ENCODE measurements at places on chromosomes 1 and 21.

GRCh38 chr1:105459759-105460158 lies 1596.7 kb upstream of the PRMT6 start:
- no peak for DNase-seq

GRCh38 chr1:114094675-114095074 lies 59.0 kb downstream of the SYT6 start:
- DNase-seq: no peak

DNA sequence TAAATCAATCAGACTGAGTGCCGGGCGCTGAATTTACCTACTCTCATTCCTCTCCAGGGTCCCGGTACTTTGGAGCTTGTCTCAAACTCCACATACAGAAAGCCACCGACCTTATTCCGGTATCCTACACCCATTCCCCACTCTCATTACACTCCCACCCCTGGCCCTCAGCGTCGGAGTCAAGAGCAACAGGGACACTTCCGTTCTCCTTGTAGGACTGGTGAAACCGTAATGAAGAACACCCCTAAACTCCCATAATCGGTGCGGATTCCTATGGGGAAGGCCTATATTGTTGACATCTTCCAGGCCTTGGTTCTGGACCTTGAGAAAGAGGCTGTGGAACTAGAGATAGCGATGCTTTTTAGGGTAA lies 798 bp downstream of the ZBED6 start:
- DNase-seq: no peak

- no peak for DNase-seq
These were observed 20.1 kb upstream of the MACF1 start for GRCh38 chr1:39184354-39184818.

GRCh38 chr1:34128186-34128889 lies 36.7 kb downstream of the CSMD2 start:
- no peak for DNase-seq

DNA sequence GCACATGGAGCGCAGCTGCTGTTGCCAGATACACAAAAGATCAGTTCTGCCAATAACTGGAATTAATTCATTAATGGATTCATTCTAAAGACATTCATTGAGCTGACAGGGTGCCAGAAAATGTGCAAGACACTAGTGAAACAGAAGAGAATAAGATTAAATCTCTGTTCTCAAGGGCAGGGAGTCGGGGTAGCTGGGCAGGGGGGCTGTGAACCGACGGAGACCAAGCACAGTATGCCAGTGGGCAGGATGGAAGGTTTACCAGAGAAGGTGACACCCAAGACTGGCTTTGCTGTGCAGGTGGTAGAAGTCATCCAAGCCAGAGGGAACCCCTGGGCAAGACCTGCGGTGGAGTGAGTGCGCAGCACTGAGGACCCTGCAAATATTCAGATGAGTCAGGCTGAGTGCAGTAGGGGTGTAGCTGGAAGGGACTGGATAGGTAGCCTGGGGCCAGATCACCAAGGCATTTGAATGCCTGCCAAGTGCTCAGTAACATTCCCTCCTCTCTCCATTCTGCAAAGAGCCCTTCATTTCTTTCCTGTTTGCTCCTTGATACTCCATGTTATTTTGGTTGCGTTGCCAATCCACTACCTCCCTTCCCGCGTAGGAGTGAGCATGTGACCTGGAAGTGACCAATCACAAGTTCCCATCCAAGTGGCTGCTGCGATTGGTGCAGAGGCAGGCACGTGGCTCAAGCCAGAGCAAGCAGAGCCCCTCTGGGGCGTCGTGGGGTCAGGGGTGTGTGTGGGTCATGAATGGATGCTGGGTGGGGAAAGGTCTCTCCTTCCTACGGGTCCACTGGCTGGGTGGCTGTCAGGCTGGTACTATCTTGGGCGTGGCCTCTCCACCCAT lies 413.1 kb downstream of the PTPRU start:
- DNase-seq: no peak

- no peak for DNase-seq
These were observed 97.6 kb downstream of the VAV3 start for GRCh38 chr1:107867422-107867821.

DNA sequence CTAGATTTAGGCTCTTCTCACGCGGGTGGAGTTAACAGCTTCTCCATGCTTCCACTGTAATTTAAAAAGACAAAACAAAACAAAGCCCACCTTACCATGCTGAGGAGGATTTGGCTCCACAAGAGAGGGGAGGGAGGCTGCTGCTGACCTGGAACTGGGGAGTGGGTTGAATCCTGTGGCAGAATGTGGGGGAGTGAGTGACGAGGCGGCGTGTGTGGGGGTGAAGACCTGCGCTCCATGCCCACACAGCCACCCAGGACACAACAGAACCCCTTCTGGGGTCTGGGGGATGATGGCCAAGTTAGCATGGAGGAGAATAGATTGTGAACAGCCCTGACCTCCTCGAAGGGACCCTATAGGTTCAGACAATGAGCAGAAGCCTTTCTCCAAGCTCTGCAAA lies 44.0 kb upstream of the LRRN2 start:
- DNase-seq: no peak

DNA sequence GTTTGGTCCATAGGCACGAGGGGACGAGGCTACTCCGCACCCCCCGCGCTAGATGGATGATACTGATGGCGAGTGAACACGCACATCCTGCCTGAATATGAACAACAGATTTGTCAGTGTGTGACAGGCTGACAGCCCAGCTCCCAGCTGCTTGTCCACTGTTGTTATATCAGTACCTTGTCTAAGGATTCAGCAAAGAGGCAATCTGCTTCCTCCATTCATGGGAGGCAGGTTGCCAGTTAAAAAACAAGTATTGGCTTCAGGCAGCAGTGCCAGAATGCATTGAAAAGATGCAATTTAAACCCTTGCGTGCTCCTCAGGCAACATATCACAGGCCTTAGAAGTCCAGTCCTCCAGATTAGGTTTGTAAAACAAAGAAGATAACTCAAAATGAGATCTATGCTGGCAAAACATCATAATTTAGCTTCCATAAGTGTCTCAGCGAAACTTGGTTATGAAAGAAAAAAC lies 223.3 kb downstream of the GPATCH2 start:
- no peak for DNase-seq

GRCh38 chr1:109615879-109616278 lies 3.5 kb downstream of the GNAT2 start:
- DNase-seq: no peak

DNA sequence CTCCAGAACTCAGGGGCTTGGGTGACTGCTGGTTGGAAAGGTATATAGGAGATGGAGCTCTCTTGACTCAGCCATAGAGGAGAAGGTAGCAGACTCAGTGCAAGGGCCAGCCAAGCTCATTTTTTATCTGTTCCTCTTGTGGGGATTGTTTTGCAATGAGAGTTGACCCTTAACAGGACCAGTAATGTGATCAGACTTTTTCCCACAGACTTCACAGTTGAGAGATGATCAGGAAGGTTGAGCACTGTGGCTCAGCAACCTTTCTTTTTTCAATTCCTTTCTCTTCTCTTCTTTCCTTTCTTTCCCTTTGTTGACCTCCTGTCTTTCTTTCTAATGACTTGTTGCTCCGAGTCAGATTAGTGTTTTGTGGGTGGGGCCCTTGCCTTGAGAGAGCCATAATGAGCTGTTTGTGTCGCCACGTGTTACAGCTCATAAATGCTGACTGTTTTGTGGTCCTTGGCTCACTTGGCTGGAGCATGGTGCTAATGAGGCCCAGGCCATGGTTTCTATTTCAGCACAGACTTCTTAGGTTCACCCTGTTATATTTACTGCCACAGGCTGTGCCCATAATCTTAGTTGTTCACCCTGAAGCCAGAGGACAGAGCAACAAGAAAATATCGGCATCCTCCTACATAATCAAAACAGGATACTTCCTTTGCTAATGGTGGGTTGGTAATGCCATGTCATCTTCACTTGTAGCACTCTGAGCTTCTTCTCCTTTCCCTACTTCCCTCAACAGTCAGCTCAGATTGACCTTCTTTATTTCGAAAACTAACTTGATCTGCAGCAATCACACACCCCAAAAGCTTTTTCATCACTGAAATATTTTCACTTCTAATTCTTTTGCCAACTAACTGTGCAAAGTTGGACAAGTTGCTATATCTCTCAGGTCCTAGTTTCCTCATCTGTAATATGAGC lies 13.9 kb downstream of the ADAM30 start:
- DNase-seq: no peak

GRCh38 chr21:27476696-27477095 lies 509.8 kb upstream of the ADAMTS5 start:
- DNase-seq: no peak

- no peak for DNase-seq
These were observed 209.4 kb downstream of the HIVEP3 start for GRCh38 chr1:41709331-41709730.

DNA sequence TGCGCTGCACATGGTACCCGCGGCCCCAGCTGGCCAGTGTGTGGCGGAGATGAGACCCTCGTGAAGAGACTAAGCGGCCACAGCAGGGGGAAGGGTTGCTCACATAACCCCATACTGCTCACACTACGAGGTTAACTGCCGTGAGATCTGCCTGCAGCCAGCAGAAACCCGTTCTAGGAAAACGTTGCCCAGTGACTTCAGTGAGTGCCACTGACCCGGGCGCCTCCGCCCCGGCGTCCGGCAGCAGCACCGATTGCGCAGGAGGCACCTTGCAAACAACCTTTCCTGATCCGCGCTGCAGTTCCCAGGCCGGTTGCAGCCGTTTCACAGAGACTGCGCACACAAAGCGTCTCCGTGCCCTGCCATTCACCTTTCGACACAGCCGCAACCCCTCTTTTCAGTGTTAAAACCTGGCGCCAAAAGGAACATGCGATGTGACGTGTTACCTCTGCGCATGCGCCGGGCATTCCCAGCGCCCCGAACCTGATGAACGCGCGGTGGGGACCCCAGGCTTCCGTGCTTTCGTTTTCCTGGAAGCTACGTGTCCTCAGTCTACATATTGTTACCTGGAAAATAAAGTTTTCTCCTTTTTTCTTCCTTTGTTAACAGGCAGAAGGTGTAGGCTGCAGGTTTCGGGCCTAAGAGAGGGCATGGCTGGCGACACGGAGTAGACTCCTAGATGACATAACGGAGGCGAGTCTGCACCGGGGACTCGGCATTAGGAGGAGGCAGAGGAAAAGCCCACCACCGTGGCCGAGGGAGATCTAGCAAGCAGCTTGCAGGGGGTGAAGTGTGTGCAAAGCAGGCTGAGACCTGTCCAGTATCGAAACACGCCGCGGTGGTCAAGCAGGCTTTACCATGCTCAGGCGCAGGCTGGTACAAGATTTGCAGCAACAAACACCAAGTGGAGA lies 8.9 kb downstream of the VPS26C start:
- DNase-seq: peak; percentile 72

GRCh38 chr1:61942856-61943255 lies 200.6 kb downstream of the PATJ start:
- no peak for DNase-seq

- DNase-seq: no peak
These were observed 18.7 kb downstream of the TMEM53 start for GRCh38 chr1:44655609-44656008.

- no peak for DNase-seq
These were observed 80.6 kb upstream of the LAMC2 start for GRCh38 chr1:183105449-183105848.

DNA sequence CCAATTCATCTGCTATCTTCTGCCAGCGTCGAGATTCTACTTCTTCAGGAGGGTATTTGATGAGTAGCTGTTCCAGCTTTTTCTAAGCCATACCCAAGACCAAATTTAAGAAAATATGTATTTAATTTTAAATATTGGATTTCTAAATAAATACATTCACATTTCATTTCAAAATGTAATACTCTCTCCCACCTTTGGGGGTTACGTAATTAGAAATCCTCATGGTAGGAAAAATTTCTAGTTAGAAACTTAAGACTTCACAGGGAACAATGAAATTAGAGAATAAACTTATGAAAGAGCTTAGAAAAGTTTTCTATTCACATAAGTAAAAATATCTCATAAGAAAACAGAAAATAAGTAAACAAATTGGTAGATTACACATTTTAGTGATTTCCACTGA lies 102.9 kb downstream of the ZZZ3 start:
- DNase-seq: no peak

GRCh38 chr1:150257624-150258585 lies at the start of gene CA14:
CA14 (plus strand) TSS chr1:150257774; CDS start chr1:150258129, 355 bp downstream.
- DNase-seq: no peak

DNA sequence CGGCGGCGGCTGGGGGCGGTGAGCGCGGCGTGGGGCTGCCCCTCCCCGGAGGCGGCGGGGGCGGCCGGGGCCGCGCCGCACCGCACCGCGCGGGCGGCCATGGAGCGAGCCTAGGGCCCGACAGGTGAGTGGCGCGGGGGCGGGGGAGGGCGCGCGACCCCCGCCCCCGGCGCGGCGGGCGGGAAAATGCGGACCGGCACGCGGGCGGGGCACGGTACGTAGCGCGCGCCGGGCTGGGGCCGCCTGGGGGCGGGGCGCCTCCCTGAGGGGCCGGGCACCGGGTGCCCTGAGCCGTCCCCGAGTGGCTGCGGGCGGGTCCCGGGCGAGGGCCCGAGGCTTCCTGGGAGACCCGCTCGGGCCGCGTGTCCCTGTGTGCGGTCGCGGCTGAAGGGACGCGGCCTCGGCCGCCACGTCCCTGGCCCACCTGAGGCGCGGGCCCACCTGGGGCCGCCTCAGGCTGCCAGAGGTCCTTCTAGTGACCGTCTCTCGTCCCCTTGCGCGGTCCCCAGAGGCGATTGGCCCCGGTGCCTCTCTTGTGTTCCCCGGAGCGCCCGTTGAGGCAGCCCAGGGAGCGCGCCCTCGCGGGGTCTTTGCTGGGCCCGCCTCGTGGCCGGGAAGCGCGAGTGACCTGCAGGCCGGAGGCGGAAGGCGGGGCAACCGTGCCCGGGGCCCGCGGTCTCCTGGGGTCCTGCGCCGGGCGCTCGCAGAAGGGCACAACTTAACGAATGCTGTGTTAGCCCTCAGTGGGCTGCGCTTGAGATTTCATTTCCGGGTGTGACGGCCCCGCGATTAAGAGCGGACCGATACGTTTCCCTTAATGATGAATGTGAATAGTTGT lies 500 bp downstream of the FAM20B start:
- peak; percentile 53 for DNase-seq

DNA sequence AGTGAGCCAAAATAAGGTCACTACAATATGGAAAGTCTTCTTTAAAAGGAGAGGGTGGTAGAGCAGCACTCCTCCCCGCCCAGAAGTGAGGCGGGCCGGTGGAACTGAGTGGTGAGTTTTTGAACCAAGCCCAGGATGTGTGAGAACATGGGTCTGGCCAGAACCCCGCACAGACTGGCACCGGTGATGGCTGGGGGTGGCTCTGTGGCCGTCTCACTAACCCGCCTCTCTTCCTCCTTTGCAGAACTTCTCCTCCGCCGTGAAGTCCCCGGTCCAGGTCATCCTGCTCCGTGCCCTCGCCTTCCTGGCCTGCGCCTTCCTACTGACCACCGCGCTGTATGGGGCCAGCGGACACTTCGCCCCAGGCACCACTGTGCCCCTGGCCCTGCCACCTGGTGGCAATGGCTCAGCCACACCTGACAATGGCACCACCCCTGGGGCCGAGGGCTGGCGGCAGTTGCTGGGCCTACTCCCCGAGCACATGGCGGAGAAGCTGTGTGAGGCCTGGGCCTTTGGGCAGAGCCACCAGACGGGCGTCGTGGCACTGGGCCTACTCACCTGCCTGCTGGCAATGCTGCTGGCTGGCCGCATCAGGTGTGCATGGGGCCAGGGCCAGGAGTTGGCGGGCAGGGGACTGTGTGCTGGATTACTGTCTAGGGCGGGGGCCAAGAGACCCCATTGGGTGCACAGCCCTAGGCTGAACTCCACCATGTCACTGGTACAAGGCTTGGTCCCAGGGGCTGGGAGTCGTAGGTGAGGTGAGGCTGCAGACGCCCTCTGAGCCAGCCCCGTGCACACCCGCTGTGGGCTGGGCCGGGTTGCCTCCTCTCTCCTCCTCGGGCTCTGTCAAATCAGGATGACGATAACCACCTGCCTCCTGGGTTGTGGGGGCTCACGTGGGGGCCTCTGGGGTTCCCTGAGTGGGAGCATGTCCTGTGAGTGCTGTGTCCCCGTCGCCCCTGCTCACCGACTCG lies 12.4 kb downstream of the TMEM201 start:
- no peak for DNase-seq

GRCh38 chr1:89870998-89871397 lies 50.2 kb downstream of the LRRC8D start:
- no peak for DNase-seq
